ENCODE measurements at places on chromosomes 4 and X.

GRCh38 chrX:40011322-40012038 lies 86.3 kb downstream of the BCOR start:
- DNase-seq, result no peak
- peaks cover 56% of the 10 kb centered on the region for H3K4me1 ChIP-seq
- no peak overlapping the region for H3K4me3 ChIP-seq
- H3K27ac ChIP-seq, result no peak overlapping the region

GRCh38 chrX:53263597-53264094 lies 17.7 kb downstream of the IQSEC2 start:
- no peaks in the 10 kb centered on the region for H3K27me3 ChIP-seq
- no peaks in the 10 kb centered on the region for H3K36me3 ChIP-seq
- H3K4me3 ChIP-seq, result no peak overlapping the region
- peaks cover 29% of the 10 kb centered on the region for H3K4me1 ChIP-seq
- no peak overlapping the region for H3K27ac ChIP-seq

GRCh38 chrX:79181401-79181800 lies 36.9 kb downstream of the GPR174 start:
- H3K4me1 ChIP-seq, result peaks cover 11% of the 10 kb centered on the region
- H3K4me3 ChIP-seq, result no peak overlapping the region
- H3K27ac ChIP-seq, result peak overlapping the region; percentile 35
- H3K27me3 ChIP-seq, result no peaks in the 10 kb centered on the region
- no peak for DNase-seq

DNA sequence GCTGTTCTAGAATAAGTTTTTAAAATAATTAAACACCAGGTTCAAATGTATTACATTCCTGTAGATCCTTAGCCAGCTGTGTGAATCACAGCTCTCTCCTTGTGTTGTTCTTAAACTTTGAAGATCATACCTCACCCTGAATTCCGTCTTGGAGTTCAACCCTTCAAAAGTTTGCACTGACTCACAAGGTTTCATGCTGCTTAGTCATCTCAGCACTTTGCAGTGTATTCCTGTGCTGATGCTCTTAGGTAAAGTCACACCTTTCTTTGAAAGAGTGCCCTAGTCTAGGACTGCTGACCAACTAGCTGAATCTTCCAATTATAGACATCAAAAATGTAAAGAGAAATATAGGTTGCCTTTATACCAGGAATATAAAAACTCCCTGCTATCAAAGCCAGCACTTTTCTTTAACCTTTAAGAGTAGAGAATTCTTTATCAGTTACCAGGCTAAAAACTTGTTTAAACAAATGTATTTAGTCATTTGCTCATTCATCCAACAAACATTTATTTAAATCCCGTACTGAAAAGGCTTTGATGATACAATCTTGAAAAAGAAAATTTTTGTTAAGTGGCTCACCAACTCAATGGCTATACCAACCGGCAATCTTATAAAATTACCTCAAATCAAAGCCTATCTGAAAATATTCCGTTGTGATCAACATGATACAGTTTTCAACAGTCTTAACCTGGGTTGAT lies 169.7 kb downstream of the RAP1GDS1 start:
- no peaks in the 10 kb centered on the region for H3K27me3 ChIP-seq
- H3K4me3 ChIP-seq, result no peak overlapping the region
- H3K4me1 ChIP-seq, result no peaks in the 10 kb centered on the region
- no peak for DNase-seq
- peaks cover 13% of the 10 kb centered on the region for H3K36me3 ChIP-seq

GRCh38 chr4:1177274-1178141 lies 5.1 kb upstream of the SPON2 start:
- H3K27me3 ChIP-seq, result peaks cover 3% of the 10 kb centered on the region
- peak overlapping the region; percentile 82 for H3K27ac ChIP-seq
- peak; percentile 79 for DNase-seq
- H3K4me1 ChIP-seq, result peaks cover 71% of the 10 kb centered on the region
- peak overlapping the region; percentile 15 for H3K4me3 ChIP-seq

- no peaks in the 10 kb centered on the region for H3K36me3 ChIP-seq
- H3K4me1 ChIP-seq, result no peaks in the 10 kb centered on the region
- DNase-seq, result no peak
- H3K27ac ChIP-seq, result no peak overlapping the region
- H3K4me3 ChIP-seq, result no peak overlapping the region
- H3K27me3 ChIP-seq, result no peaks in the 10 kb centered on the region
Observed at GRCh38 chr4:10747186-10747585, 62.6 kb upstream of the CLNK start.

DNA sequence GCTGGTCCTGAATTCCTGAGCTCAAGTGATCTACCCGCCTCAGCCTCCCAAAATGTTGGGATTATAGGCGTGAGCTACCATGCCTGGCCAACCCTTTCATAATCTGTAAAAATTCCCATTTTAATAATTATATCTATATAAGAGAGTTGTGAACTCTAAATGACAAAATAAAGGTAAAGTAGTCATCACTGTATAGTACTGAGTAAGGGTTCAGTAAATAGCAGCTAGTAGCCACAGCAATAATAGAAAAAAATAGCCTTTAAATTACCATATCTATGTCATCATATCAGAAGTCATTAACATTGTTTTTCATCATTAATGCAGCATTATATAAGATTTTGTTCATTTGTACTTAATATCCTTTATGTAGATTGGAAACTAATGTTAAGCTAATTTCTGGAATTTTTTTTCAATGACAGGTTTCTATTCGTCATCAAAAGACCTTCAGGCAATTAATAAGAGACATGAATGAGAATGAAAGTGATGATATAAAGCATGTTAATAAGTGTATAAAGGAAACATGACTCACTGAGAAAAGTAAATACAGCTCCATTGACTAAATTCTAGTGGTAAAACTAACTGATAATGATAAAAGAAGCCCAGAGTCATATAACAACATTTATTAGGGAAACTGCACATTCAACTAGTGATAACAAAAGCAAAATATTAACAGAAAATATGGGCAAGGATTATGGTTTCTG lies 85.9 kb upstream of the UGT8 start:
- no peak overlapping the region for H3K27ac ChIP-seq

DNA sequence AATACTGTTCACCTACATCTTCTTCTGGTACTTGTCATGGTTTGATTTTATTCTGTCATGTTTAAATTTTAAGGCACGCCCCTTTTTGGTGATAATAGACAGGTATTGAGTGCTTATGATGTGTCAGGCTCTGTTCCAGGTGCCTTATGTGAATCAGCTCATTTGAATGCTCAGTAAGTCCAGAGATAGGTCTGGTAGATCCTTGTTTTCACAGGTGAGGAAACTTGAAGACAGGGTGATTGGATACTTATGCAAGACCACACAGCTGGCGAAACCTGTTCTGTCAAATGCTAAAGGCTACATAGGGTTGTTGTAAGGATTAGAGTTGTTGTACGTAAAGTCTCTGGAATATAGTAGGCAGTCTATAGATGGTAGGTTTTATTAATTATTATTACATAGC lies 9.6 kb upstream of the SLC25A14 start:
- H3K27ac ChIP-seq, result no peak overlapping the region
- H3K4me3 ChIP-seq, result no peak overlapping the region
- DNase-seq, result no peak
- no peaks in the 10 kb centered on the region for H3K4me1 ChIP-seq
- no peaks in the 10 kb centered on the region for H3K36me3 ChIP-seq

GRCh38 chr4:3657902-3658529 lies 108.2 kb upstream of the ADRA2C start:
- no peaks in the 10 kb centered on the region for H3K4me1 ChIP-seq
- no peak overlapping the region for H3K27ac ChIP-seq
- DNase-seq, result no peak
- no peak overlapping the region for H3K4me3 ChIP-seq
- H3K27me3 ChIP-seq, result peaks cover 2% of the 10 kb centered on the region
- H3K36me3 ChIP-seq, result no peaks in the 10 kb centered on the region

DNA sequence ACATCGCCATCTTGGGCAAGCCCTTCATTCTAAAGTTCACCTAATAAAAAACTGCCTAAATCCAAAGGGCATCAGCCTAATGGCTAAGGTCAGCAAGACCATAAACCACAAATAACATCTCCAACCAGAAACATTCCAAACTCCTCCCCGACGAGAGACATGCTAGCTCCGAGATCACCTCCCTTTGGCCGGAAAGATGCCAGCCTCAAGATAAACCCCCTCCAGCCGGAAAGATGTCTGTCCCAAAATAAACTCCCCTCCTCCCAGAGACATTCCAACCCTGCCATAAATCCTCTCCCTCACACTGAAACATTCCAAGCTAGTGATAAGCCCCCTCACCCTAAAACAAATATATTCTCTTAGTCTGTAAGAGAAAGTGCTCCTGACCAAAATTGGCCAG lies 13.3 kb upstream of the DYNLT3 start:
- H3K4me3 ChIP-seq, result no peak overlapping the region
- no peak overlapping the region for H3K27ac ChIP-seq

- peak overlapping the region; percentile 49 for H3K27ac ChIP-seq
- peak overlapping the region; percentile 56 for H3K4me3 ChIP-seq
- peaks cover 25% of the 10 kb centered on the region for H3K4me1 ChIP-seq
- no peaks in the 10 kb centered on the region for H3K36me3 ChIP-seq
- peak; percentile 71 for DNase-seq
- H3K27me3 ChIP-seq, result peaks cover 10% of the 10 kb centered on the region
Observed at GRCh38 chr4:123398066-123398852, 1.7 kb downstream of the SPRY1 start.

GRCh38 chr4:47624031-47624441 lies 139.0 kb downstream of the ATP10D start:
- H3K4me1 ChIP-seq, result no peaks in the 10 kb centered on the region
- H3K36me3 ChIP-seq, result no peaks in the 10 kb centered on the region
- no peak overlapping the region for H3K27ac ChIP-seq
- H3K27me3 ChIP-seq, result no peaks in the 10 kb centered on the region
- no peak overlapping the region for H3K4me3 ChIP-seq

DNA sequence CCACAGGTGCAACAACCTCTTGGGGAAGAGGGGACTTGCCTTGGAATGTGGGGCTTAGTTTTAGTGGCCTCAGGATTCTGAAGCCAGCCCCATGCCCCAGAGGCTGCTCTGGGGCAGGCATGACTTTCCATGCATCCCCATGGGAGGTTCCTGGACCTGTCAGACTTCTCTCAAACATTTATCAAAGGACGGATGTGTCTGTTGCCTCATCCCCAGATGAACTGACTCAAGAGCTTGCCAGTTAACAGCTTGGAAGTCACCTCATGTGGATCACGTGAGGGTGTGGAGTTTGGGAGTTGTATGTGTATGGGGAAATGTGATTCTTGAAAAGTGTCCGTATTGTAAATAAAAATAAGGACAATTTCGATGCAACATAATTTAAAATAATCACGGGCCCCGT lies 341.5 kb downstream of the ARHGAP10 start:
- no peak overlapping the region for H3K27ac ChIP-seq
- DNase-seq, result no peak
- H3K36me3 ChIP-seq, result peaks cover 22% of the 10 kb centered on the region
- H3K4me1 ChIP-seq, result no peaks in the 10 kb centered on the region

DNA sequence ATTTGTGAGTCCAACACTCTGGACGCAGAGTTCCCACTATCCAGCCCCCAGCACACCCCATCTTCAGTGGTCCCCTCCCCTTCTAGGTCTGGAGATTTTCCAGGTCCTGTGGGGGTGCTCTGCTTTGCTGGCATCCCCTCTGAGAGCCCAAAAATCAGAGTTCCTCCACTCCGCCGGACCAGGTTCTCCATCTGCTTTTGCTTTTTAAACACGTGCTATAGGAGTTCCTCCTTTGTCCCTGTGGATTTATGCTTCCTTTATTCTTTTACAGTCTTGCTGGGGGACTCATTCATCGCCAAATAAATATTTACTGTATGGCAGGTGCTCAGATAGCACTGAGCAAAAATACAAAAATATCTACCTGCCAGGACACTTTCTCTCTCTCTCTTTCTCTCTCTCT lies 324.7 kb downstream of the STK32B start:
- DNase-seq, result no peak
- no peaks in the 10 kb centered on the region for H3K4me1 ChIP-seq
- H3K4me3 ChIP-seq, result no peak overlapping the region
- H3K27ac ChIP-seq, result no peak overlapping the region
- H3K27me3 ChIP-seq, result no peaks in the 10 kb centered on the region

DNA sequence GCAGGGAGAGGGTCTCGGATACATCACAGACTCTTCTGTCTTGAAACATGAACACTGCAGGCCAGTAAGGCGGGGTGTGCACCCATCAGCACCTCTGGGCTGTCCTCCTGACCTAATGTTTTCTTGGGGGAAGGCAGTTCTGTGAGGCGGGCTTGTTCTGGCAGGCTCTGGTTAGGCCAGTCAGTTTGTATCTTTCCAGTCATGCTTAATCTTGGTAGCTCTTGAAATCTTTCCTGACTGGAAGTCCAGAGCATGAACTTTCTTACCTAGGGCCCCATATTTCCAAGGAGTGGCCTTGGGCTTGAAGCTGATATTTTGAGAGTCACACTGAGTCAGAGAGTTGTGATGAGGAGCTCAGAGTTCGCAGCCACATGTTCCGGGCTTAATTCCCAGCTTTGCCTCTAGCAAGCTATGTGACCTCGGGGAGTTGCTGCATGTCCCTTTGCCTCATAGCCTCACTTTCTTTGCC lies 54.2 kb upstream of the RASSF6 start:
- no peak overlapping the region for H3K4me3 ChIP-seq
- no peaks in the 10 kb centered on the region for H3K4me1 ChIP-seq
- no peak for DNase-seq
- no peak overlapping the region for H3K27ac ChIP-seq
- no peaks in the 10 kb centered on the region for H3K36me3 ChIP-seq
- H3K27me3 ChIP-seq, result no peaks in the 10 kb centered on the region

DNA sequence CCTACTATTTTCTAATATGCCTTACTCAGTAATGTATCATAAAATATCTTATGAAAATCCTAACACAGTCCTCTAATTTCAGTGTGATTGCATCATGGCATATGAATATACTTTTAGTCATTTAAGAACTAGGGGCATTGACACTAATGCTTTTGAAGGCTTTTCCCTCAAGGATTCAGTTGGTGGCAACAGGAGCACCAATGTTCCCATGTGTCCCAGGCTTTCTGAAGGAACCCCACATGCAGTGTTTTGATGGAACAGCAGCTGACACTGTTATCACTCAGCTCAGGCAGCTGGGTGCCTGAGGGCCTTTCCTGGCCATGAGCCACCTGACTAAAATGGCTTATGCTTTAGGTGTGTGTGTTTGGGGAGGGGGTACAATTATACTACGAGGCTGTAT lies 348.3 kb downstream of the ARHGAP24 start:
- H3K27me3 ChIP-seq, result no peaks in the 10 kb centered on the region
- no peak for DNase-seq
- H3K4me1 ChIP-seq, result no peaks in the 10 kb centered on the region

DNA sequence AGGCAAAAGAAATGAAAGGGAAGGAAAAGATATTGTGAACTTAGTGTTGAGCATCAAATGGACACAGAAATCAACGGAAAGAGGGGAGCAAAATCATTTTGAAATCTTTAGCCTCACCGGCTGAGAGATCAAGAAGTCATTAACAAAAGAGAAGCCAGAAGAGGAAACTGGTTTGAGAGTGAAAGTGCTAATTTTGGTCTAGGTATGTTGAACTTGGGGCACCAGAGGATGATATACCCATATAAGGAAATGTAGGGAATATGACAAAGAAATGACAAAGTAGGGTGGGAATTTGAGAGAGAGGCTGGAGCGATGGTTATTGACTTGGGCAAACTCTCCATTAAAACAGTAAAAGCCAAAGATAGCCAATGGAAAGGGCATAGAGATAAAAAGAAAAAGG lies 183.4 kb upstream of the ATOH1 start:
- no peak overlapping the region for H3K27ac ChIP-seq
- no peaks in the 10 kb centered on the region for H3K4me1 ChIP-seq
- no peak for DNase-seq
- no peaks in the 10 kb centered on the region for H3K27me3 ChIP-seq
- H3K4me3 ChIP-seq, result no peak overlapping the region

Data from natural killer cell (primary cell).